ENCODE measurements at places on chromosomes 5 and 9.

GRCh38 chr9:32304495-32304894 is 79.9 kb upstream of the ACO1 start:
- DNase-seq: no peak

- DNase-seq: no peak
Observed at GRCh38 chr9:127585161-127585819, 26.8 kb upstream of the STXBP1 start.

GRCh38 chr9:131807144-131807983 is 67.5 kb upstream of the RAPGEF1 start:
- DNase-seq: no peak

GRCh38 chr5:93598091-93599000 is 15.3 kb downstream of the NR2F1 start:
- DNase-seq: no peak

GRCh38 chr9:132201139-132201538 is 39.3 kb downstream of the NTNG2 start:
- no peak for DNase-seq
